ENCODE measurements at places on chromosomes 6 and 20.

DNA sequence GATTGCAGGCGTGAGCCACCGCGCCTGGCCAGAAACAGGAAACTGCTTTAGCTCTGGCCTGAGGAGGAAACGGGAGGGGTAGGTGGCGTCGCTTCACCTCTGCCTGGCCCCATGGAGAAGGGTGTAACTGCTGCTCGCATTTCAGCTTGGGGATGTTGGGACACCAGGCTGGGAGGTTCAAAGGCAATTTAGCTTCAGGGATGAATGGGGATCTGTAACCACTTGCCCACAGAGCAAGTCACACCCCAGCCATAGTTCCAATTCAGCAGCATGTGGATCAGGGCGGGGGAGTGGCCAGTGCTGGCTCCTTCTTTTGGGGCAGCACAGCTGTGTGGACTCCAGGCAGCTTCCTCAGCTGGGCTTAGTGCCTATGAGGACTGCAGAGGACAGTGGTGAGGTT is 34.8 kb upstream of the NUP153 start:
- no peak for DNase-seq

DNA sequence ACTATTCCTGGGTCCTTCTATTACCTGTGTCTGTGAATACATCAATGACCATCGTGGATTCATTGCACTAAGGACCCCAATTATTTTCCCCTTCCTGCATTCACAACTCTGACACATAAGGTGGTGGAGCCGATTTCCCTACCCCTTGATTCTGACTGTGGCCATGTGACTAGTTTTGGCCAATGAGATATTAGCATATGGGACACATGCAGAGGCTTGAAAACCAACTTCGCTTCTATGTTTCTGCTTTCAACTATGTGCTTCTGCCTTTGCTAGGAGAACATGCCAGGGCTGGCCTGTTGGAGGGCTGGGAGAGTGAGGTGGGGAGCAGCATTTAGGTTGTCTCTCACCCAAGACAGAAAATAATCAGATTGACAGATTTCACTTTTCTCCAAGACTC is 483.1 kb upstream of the JAG1 start:
- DNase-seq, result no peak

DNA sequence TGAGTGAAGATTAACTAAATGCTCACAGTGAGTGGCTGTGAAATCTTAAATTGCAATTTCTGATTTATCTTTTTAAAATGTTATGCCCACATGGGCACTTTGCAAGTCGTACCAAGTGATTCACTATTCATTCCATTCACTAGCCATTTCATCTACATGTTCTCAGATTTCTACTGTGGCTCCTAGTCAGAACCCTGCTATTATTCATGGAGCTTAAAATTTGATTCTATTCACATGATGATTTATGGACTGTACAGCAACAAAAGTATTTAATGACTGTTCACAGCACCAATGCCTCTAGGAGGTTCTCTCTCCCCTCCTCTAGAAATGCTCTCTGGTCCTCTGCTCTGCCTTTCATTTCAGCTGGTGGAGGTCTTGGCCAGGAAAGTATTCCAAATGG is 133.5 kb upstream of the MAP3K7 start:
- DNase-seq, result no peak

DNA sequence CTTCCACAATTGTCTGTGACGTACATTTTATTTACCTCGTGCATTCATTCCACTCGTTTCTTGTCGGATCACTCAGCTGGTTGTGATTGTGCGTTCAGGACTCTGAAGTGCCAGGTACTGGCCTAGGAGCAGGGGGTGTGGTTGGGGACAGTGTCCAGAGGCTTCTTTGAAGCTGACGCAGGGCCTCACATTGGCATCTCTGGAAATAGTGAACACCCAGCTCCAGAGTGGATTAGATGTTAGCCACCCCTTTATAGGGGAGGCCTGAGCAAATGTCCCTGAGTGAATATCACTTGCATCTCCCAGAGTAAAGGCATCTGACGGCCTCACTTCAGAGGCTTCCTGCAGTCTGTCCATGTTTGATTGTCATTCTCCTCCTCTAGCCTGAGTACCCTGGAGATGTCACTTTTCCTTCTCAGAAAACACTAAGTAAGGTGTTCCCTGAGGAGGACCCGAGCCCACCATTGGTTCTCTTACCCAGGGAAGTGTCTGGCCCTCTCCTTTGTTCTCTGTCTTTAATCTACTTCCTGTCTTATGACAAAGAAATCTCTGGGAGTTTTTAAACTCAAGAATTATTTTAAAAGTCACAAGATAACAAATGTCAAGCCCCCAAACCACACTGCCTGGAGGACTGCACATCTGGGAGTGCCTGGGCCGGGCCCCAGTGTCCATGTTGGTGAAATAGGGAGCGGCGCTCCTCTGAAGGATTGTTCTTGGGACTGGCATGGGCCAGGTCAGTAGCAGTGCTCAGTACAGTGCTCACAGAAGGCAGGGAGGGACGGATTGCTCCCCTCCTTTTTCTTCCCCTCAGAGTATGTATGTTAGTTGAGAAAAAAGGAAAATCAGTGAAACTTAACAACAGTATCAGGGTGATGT is 10.8 kb downstream of the STX16 start:
- no peak for DNase-seq

GRCh38 chr6:1790684-1791083 is 181.0 kb downstream of the FOXC1 start:
- DNase-seq, result no peak

DNA sequence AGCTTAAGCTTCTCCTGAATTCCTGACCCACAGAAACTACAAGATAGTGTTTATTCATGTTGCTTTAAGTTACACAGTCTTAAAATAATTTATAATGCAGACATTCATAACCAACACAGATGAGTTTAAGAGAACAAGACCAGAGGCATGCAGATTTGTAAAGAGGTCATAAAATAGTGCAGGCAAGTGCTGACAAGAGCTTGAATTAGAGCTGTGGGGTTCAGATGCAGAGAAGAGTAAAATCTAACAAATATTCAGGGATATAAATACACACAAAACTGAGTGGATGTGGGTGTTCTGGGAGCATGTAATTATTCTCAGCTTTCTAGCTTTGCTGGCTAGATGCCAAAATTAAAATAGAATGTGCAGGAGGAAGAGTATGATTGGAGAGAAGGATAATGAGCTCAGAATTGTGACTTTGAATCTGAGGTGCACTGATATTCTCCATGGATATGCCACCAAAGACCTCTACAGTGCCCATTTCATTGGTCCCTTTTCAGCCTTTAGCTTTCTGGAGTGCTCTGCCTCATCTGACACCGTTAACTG is 291.9 kb upstream of the SGK1 start:
- DNase-seq, result no peak

DNA sequence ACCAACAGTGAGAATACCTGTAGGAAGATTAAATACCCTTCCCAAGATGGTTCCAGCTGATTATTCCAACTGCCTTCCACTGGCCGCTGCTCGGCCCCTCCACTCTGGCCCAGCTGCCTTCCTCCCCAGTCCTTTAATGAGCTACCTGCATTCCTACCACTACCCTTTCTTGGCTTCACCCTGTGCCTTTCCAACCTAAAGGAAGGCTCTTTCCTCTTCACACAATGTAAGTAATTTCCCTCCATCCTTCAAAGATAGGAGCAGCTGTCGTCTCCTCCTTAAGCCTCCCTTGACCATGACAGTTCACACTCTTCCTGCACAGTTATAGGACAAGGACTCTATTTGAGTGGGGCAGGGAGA is 16.2 kb upstream of the SNX9 start:
- DNase-seq, result no peak

DNA sequence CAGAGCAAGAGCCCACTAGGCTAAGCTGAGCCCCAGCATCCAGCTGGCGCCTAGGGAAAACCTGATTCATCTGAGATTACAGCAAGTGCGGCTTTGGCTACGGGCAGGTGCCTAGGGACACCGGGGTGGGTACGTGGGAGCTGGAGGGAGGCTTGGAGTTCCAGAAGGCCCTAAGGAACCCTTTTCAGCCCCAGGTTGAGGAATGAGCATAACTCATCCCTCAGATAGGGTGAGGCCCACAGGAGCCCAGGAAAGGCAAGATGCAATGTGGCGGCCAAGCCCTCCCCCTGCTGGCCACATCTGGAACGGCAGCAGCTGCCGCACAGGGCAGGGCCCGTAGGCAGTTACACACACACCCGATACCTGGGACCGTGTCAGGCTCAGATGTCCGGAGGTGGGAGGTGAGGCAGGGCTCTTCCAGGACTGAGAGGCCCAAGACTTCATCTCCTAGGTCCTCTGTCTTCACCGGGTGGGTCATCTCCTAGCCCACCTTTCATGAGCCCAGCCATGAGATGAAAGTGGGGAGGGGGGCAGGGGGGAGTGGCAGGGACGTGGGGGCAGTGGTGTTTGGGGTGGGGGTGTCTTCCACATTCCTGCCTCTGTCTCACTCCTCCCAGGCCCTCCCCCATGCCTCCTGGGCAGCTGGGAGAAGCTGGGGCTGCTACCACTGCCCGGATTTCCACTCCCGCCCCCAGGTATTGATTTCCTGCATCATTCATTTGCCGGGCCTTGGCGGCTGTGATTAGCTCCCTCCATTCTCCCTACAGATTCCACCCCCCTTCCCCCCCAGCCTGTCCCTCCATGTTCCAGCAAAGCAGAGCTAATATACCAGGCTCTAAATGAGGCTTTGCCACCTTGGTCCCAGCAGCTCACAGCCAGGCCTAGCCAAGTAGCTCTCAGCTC is 5.5 kb downstream of the MDGA1 start:
- DNase-seq, result peak; percentile 88

- DNase-seq, result no peak
Observed at GRCh38 chr6:65289491-65289890, 417.5 kb downstream of the EYS start.

- no peak for DNase-seq
Observed at GRCh38 chr6:34709386-34709785, 12.8 kb upstream of the ILRUN start.

- DNase-seq, result no peak
Observed at GRCh38 chr20:41230136-41230535, 87.4 kb downstream of the ZHX3 start.

- no peak for DNase-seq
Observed at GRCh38 chr6:117345292-117345610, 79.9 kb downstream of the VGLL2 start.

- no peak for DNase-seq
Observed at GRCh38 chr6:127463056-127463455, 3.9 kb upstream of the KIAA0408 start.

- no peak for DNase-seq
Observed at GRCh38 chr6:20198775-20199174, 13.5 kb downstream of the MBOAT1 start.

DNA sequence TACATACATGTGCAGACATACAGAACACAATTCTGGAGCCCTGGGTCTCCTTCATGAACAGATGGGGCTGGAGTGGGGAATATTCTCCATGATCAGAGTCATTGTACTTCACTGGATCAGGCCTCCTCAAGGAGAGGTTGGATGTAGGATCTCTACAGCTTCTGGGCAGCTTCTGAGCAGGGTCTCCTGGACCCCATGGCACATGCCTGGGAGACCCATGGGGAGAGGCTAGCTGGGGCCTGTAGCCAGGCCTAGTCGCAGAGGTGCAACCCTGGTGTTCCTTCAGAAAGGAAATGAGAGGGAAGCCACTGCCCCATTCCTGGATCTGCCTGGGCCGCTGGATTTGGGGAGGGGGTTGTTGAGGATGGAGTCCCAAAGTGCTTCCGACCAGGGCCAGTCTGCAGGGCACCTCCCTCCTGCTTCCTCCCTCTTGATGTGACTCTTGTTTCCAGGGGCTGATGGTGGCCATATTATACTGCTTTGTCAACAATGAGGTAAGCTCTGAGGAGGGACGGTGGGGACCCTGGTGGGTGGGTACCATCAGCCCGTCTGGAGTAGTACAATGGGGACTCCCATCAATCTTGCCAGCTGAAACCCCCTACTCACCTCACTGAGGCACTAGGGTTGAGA is 31.8 kb downstream of the GLP1R start:
- no peak for DNase-seq

DNA sequence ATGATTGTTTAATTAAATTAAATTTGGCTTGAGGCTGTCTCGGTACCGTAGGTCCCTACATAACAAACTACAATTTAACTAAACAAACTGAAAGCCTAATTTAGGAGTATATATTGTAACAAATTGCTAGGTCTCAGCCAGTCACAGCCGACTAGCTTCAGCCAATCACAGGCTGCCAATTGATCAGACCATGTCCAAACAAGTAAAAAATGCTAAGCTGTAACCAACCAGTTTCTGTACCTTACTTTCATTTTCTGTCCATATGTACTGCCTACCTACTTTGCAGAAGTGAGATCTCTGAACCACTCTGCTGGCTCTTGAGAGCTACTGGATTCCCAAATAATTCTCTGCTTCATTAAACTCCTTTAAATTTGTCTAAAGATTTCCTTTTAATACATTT is 648.0 kb upstream of the GJE1 start:
- DNase-seq, result no peak

DNA sequence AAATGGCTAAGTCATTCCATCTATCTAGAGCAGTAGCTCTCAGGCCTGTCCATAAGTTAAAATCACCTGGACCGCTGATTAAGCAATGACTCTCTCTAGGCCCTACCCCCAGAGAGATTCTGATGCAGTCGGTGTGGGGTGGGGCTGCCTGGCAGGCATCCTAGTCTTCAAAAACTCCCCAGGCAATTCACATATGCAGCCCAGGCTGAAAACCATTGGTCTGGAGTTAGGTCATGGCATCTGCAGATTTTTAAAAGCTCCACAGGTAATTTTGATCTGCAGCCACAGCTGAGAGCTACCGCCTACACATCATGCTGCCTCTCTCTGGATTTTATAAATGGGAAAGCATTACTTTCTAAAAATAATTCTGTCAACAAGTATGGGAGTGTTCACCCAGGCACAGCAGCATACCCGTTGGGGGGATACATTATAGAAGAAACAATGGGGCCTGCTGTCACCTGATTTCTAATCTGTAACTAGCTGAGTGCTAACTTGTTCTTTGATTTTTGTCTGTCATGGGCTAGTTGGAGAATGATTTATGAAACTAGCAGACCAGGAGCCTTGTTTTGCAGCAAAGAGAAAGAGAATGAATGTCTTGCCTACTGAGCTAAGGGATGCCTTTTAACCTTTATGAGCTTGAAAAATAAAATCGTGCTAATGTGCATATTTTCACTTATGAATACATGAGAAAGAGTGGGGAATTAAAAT is 44.1 kb upstream of the ATXN1 start:
- no peak for DNase-seq

GRCh38 chr6:317448-318144 is 25.3 kb downstream of the DUSP22 start:
- DNase-seq, result no peak

DNA sequence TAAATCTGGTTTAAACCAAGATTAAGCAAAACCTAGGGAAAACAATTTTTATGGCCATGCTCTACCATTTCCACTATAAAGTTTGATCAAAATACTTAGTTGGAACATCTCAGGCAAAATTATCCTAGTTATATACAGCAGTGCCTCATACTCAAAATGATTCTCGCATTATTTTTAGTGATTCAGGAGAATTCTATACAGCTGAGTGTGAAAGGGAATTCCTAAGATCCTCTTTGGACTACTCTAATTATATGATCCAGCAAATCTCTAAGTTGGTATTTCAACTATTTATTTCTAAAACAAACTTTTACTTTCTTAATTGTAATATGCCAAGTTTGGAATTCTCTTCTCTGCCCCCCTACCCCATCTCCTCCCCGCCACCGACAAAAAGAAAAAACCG is 8.6 kb downstream of the DTNBP1 start:
- DNase-seq, result no peak

- no peak for DNase-seq
Observed at GRCh38 chr6:129599467-129599866, 110.5 kb downstream of the ARHGAP18 start.
